ENCODE measurements at places on chromosomes 7 and 10. TPM values are rescaled to one million over a fixed set of nuclear protein-coding genes. Genes with fewer than 3 reads are reported as not detected.
A peak's percentile ranks its signal among the peaks of the same experiment; 100 is the strongest.

- no peak overlapping the region for H3K4me3 ChIP-seq
- H3K27me3 ChIP-seq = peaks cover 2% of the 10 kb centered on the region
- H3K36me3 ChIP-seq = no peaks in the 10 kb centered on the region
- no peak overlapping the region for H3K27ac ChIP-seq
Observed at GRCh38 chr10:129397198-129397974, 69.7 kb upstream of the MGMT start.

DNA sequence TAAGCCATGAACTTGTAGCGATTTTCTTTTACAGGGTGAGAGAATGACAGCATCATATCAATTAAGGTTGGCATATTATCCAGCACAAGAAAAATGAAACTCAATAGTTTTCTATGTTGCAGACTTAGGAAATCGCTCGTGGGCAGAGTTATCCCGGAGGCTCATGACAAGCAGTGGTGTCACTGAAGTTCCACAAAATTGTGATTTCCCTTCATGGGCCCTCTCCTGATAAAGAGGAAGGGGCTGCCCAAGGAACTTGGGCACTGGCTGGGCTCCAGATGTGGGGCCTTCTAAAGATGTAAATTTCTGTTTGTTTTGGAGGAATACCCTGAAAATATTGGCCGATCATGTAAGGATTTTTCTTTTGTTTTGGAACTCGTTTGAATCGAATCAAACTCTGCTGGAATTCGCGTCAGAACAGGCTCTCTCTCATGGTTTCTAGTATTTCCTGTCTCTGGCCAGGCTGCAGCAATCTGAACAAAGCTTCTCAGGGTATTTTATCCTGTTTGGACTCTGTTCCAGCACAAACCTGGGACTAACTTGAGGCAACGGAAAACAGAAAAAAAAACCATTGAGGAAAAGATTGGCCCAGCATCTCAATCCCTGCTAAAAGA lies 340.6 kb upstream of the NRP1 start:
- no peak overlapping the region for H3K27ac ChIP-seq
- no peaks in the 10 kb centered on the region for H3K4me1 ChIP-seq
- H3K4me3 ChIP-seq = no peak overlapping the region
- peaks cover 14% of the 10 kb centered on the region for H3K27me3 ChIP-seq
- no peak for DNase-seq

CRTAC1 gene
- not detected for polyA plus RNA-seq

DNA sequence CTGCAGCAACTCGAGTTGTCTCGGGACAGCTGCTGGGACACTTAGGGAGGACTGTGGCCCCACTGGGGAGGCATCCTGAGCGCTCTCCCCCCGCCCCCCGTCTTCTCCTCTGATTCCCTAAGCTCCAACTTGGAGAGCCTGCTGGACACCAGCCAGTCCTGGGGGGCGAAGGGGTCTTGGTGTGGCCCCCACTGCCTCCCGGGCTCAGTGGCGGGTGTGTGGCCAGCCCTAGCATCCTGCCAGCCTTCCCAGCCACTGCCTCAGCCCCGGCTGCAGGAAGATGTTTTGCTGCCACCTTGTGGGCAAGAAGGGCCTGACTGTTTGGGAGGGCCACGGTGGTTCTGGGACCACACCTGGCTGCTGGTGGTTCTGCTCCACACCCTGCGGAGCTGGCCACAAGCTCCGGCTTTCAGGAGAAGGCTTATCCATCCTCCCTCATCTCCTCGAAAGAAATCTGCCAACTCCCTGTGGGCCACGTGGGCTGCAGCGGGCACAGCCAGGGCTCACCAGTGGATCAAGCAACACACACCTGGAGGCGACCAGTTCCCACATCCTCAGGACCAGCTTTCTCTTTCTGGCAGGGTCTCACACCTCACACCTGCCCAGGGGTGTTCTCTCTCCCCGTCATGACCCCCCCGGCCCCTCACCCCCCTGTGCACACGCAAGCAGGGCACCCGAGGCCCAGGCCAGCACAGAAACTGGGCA lies 24.8 kb downstream of the AGAP3 start:
- DNase-seq = peak; percentile 64
- no peaks in the 10 kb centered on the region for H3K27me3 ChIP-seq
- H3K4me3 ChIP-seq = no peak overlapping the region
- no peaks in the 10 kb centered on the region for H3K4me1 ChIP-seq
- no peaks in the 10 kb centered on the region for H3K36me3 ChIP-seq

DNA sequence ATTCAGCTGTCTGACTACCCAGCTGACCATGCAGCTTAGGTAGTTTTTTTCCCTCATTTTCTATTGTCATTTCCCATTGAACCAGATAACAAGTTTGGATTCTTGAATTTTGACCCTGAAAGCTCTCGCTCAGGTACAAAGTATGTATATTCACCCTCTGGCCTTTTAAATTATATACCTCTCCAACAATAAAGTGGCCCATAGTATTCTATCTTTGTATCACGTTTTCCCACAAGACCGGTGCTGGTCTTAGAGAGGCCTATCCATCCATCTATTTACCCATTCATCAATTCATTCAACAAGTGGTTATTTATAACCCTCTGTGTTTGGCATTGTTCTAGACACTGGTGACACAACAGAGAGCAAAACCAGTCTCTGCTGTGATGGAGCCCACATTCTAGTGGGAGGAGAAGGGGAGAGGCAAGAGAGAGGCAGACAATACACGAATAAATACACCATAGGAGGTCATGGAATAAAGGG lies 35.2 kb upstream of the NPSR1 start:
- H3K4me3 ChIP-seq = no peak overlapping the region
- no peaks in the 10 kb centered on the region for H3K36me3 ChIP-seq
- no peak overlapping the region for H3K27ac ChIP-seq
- no peak for DNase-seq
- H3K27me3 ChIP-seq = no peaks in the 10 kb centered on the region

GRCh38 chr10:95413588-95413987 lies 122.8 kb upstream of the PDLIM1 start:
- no peaks in the 10 kb centered on the region for H3K4me1 ChIP-seq
- H3K27me3 ChIP-seq = no peaks in the 10 kb centered on the region
- H3K36me3 ChIP-seq = no peaks in the 10 kb centered on the region
- no peak overlapping the region for H3K27ac ChIP-seq
- H3K4me3 ChIP-seq = no peak overlapping the region

DNA sequence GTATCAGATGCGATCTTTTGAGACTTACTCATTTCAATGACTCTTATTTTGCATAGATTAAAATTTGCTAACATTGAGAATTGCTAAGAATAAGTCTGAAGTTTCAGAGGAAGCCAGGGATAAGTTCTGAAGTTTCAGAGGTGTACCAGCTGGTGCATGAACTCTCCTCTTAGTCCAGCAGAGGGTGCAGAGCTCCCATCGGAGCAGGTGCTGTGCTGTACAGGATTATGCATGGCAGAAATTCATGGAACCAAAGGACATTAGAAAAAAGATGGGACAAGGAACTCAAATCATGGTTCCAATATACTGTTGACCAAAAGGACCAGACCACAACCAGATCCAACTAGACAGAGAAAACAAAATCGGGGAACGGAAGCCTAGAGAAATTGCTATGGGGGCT lies 41.9 kb downstream of the MGAM2 start:
- H3K27ac ChIP-seq = no peak overlapping the region
- no peaks in the 10 kb centered on the region for H3K27me3 ChIP-seq
- no peaks in the 10 kb centered on the region for H3K4me1 ChIP-seq
- no peaks in the 10 kb centered on the region for H3K36me3 ChIP-seq
- DNase-seq = no peak
- no peak overlapping the region for H3K4me3 ChIP-seq

- no peak overlapping the region for H3K4me3 ChIP-seq
- H3K27me3 ChIP-seq = no peaks in the 10 kb centered on the region
- H3K27ac ChIP-seq = no peak overlapping the region
- no peak for DNase-seq
- H3K36me3 ChIP-seq = no peaks in the 10 kb centered on the region
Observed at GRCh38 chr7:113628948-113629847, 289.6 kb downstream of the PPP1R3A start.

GRCh38 chr7:47443049-47443448 lies 138.9 kb downstream of the TNS3 start:
- H3K36me3 ChIP-seq = no peaks in the 10 kb centered on the region
- no peak overlapping the region for H3K27ac ChIP-seq
- no peak for DNase-seq
- peaks cover 4% of the 10 kb centered on the region for H3K4me1 ChIP-seq
- H3K4me3 ChIP-seq = no peak overlapping the region
- no peaks in the 10 kb centered on the region for H3K27me3 ChIP-seq

All from naive thymus-derived CD8-positive, alpha-beta T cell (primary cell).